ENCODE measurements at places on chromosomes 12 and 14.

DNA sequence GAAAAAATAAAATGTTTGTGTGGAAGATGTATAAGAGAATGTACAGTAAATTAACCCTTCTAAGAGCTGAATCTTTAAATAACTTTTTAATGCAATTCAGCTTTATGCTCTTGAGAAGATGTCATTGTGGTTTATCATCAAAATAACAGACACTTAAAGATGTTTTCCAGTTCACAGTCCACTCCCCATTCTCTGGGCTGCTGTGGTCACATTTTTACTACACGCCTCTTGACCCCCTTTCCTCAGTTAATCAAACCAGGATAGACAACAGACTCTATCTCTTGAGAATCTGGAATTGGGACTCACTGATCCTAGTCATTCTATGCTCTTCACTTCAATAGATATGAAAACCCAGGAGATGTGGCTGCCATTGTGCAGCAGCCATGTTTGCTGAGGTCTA, 24.7 kb upstream of the OR6J1 start:
- no peak for DNase-seq

GRCh38 chr12:45730084-45730347, 510 bp downstream of the ARID2 start:
- no peak for DNase-seq

GRCh38 chr12:22283006-22283506, 51.5 kb downstream of the ST8SIA1 start:
- no peak for DNase-seq

- DNase-seq = no peak
Measured at GRCh38 chr14:61459229-61459628, 137.8 kb downstream of the PRKCH start.

- DNase-seq = no peak
Measured at GRCh38 chr12:124294780-124295341, at the start of gene RFLNA. RFLNA (plus strand) TSS chr12:124295093; CDS start chr12:124295430, 337 bp downstream.

All from anterior cingulate cortex (tissue), 58 donors.